Stimulated activated CD4-positive, alpha-beta T cell treated with anti-CD3 and anti-CD28 coated beads, Interleukin-2, amount 100 ng/mL, for 4 hours (primary cell): ENCODE measurements at places on chromosomes 12 and 14.

DNA sequence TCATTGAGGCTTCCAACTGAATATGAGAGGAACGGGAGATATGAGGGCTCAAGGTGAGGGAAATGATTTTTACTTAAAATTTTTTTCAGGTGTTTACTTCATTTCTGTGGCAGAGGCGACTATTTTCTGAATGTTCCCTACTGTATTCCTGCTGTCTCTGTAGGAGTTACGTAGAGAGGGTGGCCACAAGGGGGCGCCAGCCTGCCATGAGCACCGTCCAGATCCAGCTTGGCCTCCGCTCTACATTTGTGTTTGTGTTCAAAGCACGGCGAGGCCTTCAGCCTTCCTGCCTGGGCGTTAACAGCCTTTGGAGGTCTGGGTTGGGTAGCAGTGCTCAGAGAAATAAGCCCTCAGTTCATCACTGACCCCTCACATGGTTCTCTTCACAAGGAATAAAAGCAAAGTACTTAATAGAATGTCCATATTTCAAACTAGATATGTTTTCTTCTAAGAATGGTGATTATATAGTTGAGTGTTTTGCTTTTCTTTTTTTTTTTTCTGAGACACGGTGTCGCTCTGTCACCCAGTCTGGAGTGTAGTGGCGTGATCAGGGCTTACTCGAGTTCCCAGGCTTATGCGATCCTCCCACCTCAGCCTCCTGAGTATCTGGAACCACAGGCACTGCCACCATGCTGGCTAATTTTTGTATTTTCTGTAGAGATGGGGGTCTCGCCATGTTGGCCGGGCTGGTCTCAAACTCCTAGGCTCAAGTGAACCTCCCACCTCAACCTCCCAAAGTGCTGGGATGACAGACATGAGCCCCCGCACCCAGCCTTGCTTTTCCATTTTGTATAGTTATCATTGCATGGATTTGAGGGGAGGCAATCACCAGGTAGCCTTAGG, 22.3 kb downstream of the CKB start:
- peak; percentile 68 for DNase-seq

DNA sequence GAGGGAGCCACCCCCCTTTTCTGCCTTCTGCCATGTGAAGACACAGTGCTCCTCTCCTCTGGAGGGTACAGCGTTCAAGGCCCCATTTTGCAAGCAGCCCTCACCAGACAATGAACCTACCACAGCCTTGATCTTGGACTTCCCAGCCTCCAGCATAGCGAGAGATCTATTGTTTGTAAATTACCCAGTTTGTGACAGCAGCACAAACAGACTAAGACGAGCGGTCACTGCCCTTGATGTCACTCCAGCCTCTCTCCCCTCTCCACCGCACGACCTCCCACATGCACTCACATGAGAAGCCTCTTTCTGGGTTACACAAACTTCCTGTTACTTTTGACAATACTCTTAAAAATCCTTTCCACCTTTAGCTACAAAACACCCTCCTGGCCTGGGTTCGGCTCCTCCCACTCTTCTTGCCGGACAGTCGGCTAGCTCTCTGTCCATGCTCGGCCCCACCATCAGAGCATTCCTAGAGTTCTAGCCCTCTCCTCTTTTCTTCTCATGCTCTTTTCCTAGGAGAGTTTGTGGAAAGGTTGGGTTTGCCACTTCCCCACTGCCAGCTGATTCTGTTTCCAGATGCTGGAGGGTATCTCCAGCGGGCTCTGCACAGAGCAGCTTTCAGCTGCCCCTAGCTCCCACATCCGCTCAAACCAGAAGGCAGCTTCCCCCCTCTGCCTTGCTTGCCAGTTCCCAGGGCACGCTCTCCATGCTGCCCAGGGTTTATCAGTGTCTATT, 124.3 kb downstream of the FOXN3 start:
- no peak for DNase-seq

DNA sequence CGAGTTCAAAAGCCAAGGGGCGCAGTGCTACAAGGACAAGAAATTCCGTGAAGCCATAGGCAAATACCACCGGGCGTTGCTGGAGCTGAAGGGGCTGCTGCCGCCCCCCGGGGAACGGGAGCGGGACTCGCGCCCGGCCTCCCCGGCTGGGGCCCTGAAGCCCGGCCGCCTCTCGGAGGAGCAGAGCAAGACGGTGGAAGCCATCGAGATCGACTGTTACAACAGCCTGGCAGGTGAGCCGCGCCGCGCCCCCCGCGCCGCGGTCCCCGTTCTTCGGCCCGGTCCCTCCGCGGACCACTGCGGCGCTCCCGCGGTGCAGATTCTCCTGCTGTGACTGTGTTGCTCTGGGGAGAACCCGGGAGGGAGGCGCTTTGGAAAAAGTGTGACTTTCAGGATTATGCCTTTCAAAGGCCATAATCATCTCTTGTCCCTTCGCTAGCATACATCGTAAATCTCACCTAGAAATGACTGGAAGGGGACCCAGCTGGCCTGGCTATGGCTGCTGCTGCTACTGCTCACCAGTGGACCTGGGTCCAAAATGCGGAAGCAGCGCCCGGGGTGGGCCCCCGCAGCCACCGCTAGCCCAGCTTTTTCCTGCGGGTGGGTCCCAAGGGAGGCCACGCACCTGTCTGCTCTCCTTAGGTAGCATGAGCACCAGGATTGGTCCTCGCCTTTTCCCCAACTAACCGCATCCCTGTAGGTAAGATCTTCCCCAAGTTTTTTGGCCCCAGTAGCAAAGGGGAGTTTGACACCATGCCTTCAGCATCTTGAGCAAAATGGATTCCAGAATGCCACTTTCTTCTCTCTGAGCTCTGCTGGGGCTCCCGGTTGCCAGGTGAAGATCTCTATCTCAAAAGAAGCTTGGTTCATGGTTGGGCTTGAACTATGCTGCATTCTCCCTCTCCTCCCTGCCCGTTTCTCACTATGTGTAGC, 853 bp downstream of the TTC9 start:
- no peak for DNase-seq

- DNase-seq, result no peak
Measured at GRCh38 chr14:105742531-105742848, 216.1 kb downstream of the TMEM121 start.

GRCh38 chr12:68560851-68561422, 49.8 kb upstream of the RAP1B start:
- DNase-seq, result no peak

DNA sequence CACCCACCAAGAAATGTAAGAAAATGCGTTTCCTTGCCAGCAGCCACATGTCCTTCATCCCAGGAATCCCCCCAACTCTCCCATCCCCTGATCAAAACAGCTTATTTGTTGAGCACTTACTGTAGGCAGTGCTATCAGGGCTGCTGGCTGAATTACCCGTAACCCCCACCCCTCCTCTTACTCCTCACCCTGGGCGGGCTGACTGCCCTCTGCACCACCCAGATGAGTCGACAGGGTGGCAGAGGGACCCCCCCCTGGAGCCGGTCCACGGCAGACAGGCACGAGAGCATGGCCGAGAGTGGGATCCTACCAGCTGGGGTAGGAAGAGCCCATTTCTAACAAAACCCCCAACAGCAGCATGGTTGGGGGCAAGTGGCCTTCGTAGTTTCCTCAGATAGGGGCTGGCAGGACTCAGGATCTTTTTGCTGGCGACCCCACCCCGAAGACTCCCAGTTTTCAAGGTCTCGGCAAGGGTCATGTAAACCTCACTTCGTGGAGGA, 1.1 kb upstream of the RHOF start:
- no peak for DNase-seq
